ENCODE measurements at places on chromosomes 6 and 20.

DNA sequence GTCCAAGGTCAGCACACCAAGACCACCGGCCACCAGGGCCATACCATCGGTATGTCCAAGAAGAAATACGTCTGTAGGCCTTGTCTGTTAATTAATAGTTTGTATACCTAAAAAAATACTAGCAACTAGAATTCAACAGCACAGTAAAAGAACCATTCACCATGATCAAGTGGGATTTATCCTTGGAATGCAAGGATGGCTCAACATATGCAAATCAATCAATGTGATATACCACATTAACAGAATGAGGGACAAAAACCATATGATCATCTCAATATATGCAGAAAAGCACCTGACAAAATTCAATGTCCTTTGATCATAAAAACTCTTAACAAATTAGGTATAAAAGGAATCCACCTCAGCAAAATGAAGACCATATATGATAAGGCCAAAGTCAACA lies 24.4 kb downstream of the RPP40 start:
- DNase-seq: no peak

- no peak for DNase-seq
Measured at GRCh38 chr20:22217712-22218352, 366.5 kb downstream of the FOXA2 start.

GRCh38 chr20:57619051-57619831 lies 985 bp downstream of the ZBP1 start:
- DNase-seq: no peak

- no peak for DNase-seq
Measured at GRCh38 chr6:63418741-63419140, 99.0 kb upstream of the LGSN start.

DNA sequence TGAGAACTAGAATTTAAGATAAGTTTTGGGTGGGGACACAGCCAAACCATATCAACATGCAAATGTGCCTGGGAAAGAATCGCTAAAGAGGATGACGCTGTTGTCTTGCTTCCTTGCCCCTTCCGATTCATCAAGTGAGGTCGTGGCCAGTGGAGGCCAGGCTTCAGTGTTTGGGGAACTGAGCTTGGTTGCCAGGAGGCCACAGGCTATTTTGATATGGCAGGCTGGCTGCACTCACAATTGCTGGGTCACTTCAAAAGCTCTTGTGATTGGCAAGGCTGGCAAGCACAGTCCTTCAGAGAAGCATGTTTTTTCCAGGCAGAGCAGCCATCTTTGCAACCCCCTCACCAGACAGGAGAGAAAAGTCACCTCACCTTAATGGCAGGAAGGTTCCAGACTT lies 45.8 kb downstream of the SAMD5 start:
- no peak for DNase-seq

- DNase-seq: no peak
Measured at GRCh38 chr6:168837254-168838036, 396.5 kb downstream of the SMOC2 start.

GRCh38 chr20:13299401-13299800 lies 78.3 kb downstream of the ISM1 start:
- DNase-seq: no peak

GRCh38 chr6:160226118-160226591 lies 32.5 kb downstream of the SLC22A2 start:
- DNase-seq: no peak

DNA sequence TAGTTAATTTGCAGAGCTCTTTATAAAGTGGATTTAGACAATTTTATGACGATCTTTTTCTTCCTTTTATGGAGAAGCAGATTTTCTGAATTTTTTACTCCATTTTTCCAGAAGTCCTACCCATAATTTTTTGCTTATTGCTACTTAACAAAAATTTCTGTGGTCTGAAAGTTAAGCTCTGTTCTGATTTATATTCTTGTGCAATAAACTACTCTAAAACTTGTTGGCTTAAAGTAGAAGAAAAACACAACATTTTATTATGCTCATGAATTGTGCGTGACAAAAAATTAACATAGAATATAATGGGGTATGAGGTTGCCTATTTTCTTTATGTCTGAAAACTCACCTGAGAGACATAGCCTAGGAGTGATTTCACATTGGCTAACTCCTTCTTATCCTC lies 2.6 kb downstream of the DEFB113 start:
- no peak for DNase-seq

GRCh38 chr20:38170219-38170825 lies 5.3 kb upstream of the TGM2 start:
- DNase-seq: no peak

DNA sequence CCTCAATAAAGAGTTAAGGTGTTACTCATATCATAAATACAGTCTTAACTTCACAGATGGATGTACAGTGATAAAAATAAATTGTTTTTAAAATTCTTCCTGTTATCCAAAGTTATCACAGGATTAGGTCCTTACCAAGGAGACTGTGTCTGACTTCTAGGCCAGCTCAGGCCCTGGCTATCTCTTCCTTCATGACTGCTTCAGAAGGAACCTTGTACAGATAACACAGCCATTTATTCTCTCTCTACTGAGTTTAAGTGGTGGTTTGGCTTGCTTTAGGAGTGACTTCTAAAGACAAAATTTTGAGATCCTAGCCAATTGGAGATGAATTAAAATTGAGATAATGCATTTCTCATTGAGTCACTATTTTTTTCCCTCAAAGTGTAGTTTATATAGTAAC lies 40.8 kb upstream of the RNF182 start:
- DNase-seq: no peak

GRCh38 chr20:47428164-47428563 lies 71.7 kb upstream of the ZMYND8 start:
- DNase-seq: no peak

GRCh38 chr20:23122796-23123655 lies 36.9 kb upstream of the CD93 start:
- DNase-seq: no peak

GRCh38 chr20:61759286-61760065 lies 306.2 kb downstream of the TAF4 start:
- no peak for DNase-seq

DNA sequence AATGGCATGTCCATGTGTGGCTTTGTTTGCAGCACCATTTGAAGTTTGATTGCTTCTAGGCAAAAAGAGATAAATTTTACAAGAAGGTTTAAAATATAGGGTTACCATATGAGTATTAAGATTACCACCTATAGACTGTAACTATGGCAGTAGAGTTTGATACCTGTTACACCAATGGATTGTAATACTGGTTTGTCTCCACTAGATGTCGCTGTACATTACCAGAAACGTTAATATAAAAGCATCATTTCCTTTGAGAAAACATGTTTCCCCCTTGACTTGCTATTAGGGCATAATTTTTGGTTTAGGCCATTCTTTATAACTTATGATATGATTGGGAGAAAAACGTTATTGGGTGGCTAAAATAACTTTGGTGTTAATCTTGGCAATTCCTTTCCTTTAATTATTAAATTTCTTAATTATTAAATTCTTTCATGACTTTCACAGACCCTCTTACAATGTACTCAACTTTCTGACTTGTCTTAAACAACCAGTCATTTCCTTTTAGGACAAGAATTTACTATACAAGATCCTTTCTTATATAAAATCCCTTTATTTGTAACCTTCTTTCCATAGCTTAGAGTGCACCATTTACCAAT lies 42.8 kb downstream of the HLA-DPB1 start:
- DNase-seq: peak; percentile 25

GRCh38 chr6:100913400-100914276 lies 32.5 kb upstream of the ASCC3 start:
- DNase-seq: no peak

GRCh38 chr6:67909354-67909753 lies 725.7 kb upstream of the ADGRB3 start:
- no peak for DNase-seq

- peak; percentile 60 for DNase-seq
Measured at GRCh38 chr6:146339716-146340115, 203.9 kb upstream of the RAB32 start.

GRCh38 chr6:36073587-36073986 lies 46.0 kb downstream of the MAPK14 start:
- no peak for DNase-seq

DNA sequence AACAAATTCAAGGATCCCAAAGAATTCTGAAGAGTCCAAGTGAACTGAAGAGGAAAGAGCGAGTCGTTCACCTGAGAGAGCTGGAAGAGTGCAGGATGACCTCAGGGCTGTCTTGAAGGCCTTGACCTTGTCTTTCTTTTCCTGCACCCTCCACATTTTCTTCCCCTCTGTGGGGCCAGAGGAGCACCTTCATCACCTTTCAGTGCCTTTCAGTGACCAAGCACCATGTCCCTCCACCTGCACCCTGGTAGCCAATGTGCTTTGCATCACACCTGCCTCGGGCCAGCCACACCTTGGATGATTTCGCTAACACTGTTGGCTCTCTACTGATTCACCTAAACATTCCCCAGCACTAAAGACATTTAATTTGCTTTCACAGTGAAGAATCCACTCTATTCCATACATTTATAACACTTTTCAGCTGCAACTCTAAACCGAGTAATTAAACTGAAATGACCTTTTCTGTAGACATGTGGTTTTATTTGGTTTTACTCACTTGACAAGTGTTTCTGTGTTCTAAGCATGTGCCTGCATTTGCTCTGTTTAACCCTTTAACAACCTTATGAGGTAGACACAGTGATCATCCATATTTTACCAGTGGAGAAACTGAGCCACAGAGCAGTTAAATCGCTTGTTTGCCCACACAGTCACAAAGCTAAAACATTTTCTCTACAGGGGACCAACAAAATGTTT lies 121.3 kb upstream of the CST7 start:
- DNase-seq: no peak

- DNase-seq: no peak
Measured at GRCh38 chr6:45590696-45591184, 213.0 kb upstream of the SUPT3H start.

GRCh38 chr20:18567739-18568091 lies 483 bp downstream of the SMIM26 start:
- DNase-seq: no peak

DNA sequence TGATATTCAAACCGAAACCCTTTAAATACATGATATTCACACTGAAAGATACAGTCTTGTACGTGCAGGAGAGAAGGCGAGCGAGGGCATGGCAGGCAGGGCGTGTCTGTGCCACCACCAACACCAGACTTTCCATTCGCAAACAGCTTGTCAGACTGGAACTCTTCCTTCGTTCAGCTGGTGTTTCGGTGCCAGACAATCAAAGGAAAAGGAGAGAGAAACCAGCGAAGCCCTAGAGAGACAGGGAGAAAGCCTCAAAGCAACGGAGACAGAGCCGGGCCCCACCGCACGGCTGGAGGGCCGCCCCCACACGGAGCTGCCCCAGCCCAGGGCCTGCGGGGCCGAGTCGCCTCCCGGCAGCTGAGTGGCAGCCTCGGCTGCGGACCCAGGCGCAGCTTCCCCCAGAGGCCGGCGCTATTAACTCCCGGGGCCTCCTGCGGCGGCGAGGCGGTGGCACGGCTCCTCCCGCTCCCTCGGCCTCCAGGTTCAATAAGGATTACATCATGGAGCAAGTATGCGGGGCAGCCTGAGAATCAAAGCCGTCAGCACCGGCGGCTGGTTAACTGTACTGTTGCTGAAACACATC lies 32.1 kb upstream of the NR2E1 start:
- peak; percentile 32 for DNase-seq

- DNase-seq: no peak
Measured at GRCh38 chr20:46361381-46361780, 45.0 kb downstream of the ELMO2 start.

DNA sequence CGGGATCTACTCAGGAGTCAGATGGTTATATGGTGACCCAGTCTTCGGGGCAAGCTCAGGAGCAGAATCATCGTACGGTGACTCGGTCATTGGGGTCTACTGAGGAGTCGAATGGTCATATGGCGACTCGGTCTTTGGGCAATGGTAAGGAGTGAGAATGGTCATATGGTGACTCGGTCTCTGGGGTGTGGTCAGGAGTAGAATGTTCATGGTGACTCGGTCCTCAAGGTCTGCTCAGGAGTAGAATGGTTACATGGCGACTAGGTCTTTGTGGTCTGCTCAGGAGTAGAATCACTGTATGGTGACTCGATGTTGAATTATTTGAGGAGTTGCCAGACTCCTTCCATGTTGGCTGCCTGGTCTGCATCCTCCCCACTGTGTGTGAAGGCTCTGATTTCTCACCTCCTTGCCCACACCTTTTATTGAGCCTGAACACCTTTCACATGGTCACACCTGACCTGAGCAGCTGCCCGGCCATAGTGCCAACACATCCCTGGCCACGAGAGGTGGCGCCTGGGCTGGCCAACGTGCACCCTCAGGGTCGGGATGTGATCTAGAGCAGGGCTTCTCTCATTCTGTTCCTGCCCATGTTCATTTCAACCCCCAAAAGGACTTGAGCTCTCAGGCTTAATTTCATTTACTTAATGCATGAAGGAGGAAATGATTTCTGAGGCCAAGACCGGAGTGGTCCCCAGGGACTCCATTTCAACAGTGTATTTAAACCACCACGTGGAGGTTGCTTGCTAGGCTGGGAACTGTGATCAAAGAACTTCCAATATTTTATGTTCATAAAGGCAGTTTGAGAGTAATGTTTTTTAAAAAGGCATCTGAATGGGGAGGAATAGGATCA lies 119.5 kb downstream of the PHACTR3 start:
- no peak for DNase-seq

DNA sequence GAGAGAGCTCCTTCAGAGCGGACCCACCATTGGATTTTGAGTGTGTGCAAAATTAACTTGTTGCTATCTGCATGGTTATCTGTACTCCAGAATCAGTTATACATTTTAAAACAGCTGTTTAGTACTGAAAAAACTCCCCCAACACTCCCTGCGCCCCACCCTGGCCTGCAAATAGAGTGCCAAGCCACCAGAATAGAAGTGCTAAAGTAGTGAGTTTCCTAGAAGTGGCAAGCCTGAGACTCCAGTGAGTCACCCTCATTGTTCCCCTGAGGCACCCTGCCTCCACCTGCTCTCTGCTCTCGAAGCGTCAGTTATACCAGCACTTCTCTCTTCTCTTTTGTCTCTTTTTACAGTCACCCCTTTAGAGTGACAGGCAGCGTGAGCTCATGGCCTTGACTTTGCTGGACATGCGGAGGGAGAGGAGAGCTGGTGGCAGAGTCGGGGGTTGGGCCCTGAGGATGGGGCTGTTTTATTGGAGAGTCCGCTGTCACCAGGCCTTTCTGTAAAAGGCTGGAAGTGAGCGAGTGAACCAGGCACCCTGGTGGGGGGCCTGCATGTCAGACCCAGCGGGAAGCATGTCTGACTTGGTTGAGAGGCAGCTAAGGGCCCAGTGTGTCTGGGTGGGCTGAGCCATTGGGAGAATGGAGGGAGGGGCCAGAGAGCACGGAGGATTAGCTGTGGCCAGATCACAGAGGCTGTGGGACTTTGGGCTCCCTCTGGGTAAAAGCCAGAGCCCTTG lies 10.4 kb downstream of the IGF2R start:
- no peak for DNase-seq

- peak; percentile 76 for DNase-seq
Measured at GRCh38 chr20:49865559-49865958, 49.8 kb downstream of the SPATA2 start.

DNA sequence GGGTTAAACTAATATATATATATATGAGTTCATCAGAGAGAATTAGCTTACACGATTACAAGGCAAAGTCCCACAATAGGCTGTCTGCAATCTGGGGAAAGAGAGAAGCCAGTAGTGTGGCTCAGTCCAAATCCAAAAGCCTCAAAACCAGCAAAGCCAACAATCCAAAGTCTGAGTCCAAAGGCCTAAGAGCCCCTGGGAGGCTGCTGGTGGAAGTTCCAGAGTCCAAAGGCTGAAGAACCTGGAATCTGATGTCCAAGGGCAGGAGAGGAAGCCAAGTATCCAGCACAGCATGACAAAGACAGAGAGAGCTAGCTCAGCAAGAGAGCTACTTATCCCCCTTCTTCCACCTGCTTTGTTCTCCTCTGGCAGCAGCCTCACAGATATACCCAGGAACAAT lies 274.7 kb upstream of the ID4 start:
- DNase-seq: no peak

All from fibroblast of gingiva (primary cell).